ENCODE measurements at places on chromosomes 2 and 18. TPM values are rescaled to one million over a fixed set of nuclear protein-coding genes. Genes with fewer than 3 reads are reported as not detected.

DNA sequence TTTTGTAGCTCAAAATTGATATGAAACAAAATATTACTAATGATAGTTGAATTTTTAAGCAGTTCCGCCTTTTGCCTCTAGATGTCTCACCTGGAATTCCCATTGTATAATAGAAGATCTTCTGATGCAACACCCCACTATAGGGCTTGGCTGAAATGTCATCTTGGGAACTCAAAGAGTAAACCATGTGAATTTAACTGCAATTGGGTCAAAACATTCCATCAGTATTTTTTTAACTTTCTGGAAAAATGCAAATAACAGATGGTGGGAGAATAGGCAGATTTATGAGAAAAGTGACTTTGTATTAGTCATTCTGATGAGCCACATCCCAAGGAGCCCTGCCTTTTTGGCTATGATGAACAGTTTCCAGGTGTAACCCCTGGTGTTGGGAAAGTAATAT, 489.9 kb downstream of the NYAP2 start:
- no peak for DNase-seq

GRCh38 chr2:97932975-97933662, 62.6 kb downstream of the TMEM131 start:
- DNase-seq: no peak

DNA sequence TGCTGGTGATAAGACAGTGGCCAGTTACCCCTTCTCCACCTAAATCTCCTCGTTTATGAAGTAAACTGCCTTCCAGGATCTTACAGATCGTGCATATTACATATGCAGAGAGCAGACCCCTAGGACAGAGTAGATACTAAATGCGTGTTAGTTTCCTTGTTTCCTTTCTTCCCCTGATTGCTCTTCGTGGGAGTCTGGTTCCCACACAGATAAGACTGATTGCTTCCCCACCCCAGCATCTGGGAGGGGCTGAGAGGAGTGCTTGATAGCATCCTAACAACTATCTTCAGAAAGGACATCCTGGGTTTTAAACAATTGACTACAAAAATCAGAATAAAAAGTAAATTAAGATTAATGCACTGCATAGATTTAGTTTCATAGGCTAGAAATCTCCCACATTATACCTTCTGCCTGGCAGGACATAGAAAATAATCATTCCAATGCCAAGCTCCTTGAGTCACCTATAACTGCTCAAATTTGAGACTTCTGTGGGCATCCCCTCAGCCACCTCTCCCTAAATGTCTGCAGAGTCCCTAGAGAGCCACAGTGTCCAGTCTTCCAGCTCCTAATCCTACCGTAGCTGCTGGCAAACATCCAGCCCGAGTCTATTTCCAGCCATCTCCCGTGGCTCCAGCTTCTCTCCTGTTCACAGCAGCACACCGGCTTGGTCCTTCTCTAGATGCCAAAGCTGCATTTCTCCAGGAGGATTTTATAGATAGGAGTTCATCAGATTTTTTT, 128.3 kb downstream of the LRRC30 start:
- DNase-seq: no peak

DNA sequence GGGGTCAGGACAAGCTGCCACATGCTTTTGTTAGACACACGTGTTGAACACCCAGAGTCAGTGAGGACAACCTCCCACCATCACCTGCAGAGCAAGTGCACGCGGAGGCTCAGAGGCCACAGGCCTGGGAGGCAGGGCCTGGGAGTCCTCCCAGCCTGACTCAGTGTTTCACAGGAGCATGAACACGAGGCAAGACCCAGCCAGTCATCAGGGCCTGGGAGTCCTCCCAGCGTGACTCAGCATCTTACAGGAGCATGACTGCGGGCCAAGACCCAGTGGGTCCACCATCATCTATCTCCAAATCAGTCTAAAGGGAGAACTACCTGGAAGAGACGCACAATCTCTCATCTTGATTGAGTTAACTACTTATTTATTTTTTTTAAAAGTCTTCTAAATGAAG, 112.6 kb upstream of the PXDN start:
- DNase-seq: no peak

Gene MOB4
- 22.1 TPM for total RNA-seq

- no peak for DNase-seq
Observed at GRCh38 chr2:8534729-8535468, 147.0 kb upstream of the ID2 start.

Gene SOX11
- 0.05 TPM for total RNA-seq

Gene RAPH1
- total RNA-seq: 0.11 TPM

Gene CTAGE1
- total RNA-seq: not detected

Gene TPO
- not detected for total RNA-seq

Gene GORASP2
- 69.7 TPM for total RNA-seq

- DNase-seq: no peak
Observed at GRCh38 chr18:9175115-9175514, 38.5 kb downstream of the ANKRD12 start.

DNA sequence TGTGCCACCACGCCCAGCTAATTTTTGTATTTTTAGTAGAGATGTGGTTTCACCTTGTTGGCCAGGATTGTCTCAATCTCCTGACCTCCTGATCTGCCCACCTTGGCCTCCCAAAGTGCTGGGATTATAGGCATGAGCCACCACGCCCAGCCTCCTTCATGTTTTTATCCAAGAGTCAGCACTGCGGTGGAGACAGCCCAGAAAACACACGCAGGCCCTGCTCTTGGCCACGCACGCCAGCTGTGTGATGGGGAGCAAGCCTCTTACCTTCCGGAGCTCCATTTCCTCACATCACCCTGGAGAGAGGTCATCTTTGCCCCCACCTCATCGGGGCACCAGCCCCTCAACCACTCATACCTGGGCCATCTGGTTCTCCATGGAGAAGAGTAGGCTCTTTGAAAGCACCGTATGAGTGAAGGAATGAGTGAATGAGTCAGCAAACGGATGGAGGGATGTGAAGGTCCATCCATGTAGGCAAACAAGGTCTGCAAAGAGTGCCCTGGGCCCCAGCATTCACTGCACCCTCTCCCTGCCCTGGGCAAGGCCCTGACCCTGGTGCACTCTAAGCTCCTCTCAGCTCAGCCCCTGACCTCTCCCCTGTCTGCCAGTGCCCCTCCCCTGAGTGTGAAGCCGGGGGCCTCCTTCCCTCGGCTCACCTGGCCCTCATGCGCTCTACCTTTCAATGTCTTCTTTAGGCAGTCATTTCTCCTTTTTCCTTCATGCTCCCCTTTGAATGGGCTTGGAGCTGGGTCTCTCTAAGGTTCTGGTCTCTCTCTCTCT, 7.4 kb downstream of the GYPC start:
- no peak for DNase-seq

DNA sequence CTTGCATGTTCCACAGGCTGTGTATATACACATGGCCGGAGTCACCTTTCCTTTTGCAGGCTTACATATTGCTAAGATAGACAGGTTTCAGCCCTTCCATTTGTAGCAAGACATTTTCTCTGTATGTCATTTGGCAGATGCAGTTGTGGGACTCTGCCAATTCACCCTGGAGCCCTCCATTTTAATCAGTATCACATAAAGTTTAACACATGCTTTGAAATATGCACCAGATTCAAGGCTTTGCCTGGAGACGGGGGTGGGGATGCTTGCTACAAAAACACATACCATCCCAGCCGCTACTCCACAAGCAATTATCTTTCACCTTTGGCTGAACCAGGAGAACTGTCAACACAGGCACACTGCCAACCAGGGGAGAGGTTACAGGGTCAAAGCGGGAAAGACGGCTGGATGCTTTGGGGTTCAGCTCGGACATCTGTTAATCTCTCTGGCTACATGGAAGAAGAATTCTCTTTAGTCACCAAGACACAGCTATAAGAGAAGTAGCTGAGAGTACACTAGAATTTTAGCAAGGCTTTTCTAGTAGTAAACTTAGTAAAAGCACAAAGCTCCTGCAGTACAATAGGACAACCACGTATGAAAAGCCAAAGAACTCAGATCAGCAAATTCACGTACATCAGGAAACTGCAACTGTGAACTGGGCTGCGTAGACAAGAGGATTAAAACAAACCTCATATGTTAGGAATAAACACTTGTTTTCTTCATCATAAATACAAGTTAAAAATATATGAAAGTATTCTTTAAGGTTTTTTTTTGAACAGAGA, 130.9 kb downstream of the EXOC6B start:
- no peak for DNase-seq

DNA sequence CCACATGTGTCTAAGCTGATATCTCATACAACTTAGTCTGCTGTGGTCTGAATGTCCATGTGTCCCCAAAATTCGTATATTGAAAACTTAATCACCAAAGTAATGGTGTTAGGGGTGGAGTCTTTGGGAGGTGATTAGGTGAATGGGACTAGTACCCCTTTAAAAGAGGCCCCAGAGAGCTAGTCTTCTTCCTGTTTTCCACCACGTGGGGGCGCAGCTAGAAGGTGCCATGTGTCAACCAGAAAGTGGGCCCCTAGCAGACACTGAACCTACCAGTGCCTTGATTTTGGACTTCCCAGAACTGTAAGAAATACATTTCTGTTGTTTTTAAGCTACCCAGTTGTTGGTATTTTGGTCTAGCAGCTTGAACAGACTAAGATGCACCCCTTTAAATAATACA, 86.6 kb downstream of the ASB1 start:
- DNase-seq: no peak

GRCh38 chr2:129910446-129911362, 68.8 kb upstream of the RAB6C start:
- no peak for DNase-seq

Data from activated B cell treated with CpG ODN at 0.5 μM for 24 hours (primary cell).